ENCODE measurements at places on chromosomes 12 and 14.

DNA sequence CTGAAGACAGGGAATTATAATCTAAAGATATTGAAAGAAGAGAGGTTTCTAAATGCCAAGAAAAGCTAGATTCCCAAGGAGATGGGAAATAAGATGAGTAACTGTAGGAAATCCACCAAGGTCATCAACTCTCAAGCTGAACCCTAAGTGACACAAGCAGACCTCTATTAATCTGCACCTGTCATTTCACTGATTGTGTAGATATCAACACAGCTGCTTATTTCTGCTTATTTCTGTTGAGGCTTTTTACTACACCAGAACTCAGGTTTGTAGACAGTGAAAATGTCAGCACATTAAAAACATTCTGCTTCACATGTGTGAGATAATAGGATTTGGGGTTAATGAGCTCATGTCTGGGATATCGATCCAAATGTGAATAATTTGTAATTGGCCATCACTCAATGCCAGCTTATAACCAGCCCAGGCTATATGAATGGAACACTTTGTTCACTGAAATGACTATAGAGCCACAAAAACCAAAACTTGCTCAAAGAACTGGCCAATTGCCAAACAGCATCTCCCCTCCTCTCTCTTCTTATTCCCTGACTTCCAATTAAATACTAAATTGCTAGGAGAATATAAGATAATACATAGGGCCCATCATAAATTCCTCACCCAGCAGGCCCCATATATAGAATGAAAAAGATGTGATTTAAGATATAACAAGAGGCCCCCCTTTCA lies 188.7 kb upstream of the ARID2 start:
- no peak for DNase-seq

GRCh38 chr12:39902821-39903220 lies 203.1 kb downstream of the SLC2A13 start:
- DNase-seq, result no peak

DNA sequence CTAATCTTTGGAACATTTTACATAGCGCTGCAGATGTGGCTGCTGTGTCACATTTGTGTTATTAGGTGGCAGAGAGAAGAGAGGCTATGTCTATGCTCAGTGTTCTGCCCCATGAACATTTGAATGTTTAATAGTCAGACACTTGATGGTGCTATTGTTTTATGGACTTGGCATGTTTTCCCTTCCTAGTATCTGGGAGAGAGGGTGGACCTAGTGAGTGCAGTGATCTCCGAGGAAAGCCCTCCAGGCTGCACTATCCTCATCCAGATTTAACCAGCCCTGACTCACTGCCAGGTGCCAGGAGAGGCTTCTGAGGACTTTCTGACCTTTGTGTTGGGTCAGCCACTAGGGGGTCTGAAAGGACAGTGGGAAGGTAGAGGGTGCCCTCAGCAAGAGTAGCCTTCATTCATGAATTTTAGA lies 24.3 kb downstream of the ZFC3H1 start:
- DNase-seq, result no peak

GRCh38 chr12:131943389-131943788 lies 6.4 kb upstream of the EP400 start:
- no peak for DNase-seq

DNA sequence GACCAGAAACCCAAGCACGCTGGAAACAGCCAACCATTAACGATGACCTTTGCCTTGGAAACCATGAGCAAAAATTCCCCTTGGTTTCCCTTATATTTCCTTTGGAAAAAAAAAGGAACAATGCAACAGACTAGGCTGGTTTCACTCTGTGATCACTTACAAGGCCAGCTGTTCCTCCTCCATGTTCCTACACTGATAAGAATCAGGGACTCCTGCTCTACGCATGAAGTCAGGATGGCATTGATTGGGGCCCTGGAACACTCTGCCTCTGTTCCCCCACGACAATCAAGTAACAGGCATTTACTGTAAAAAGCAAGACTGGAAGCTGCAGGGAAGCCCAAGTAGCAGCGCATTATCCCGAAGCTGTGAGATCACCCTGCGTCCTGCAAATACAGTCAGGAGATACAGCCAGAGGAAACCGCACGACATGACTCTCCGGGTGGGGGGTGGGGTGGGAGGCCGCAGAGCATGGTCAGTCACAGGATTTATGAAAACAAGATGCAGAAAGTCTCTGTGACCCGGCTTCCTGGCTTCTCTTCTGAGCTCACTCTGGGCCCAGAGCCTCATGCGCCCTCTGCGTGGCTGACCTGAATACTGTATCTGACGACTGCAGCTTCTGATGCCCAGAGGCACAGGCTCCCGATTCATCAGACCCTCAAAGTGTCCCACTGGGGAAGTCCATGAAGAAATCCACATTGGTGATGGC lies 31.1 kb downstream of the SSH1 start:
- DNase-seq, result no peak

DNA sequence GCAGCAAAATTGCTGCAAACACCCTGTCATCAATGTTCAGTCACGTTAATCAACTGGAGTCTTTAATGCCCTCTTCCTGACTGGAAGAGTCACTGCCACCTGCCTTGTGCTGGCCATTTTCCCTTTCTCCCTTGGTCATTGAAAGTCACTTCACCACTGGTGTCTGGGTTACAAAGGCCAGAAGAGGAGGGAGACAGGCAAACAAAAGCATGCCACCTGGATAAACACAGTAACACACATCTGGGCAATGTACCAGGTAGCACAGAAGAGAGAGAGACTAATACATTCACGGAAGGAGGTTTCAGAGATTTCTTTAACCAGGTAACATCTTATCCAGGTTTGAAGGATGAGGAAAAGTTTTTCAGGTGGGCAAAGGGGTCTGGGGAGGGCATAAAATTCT lies 32.7 kb downstream of the GPHB5 start:
- no peak for DNase-seq

DNA sequence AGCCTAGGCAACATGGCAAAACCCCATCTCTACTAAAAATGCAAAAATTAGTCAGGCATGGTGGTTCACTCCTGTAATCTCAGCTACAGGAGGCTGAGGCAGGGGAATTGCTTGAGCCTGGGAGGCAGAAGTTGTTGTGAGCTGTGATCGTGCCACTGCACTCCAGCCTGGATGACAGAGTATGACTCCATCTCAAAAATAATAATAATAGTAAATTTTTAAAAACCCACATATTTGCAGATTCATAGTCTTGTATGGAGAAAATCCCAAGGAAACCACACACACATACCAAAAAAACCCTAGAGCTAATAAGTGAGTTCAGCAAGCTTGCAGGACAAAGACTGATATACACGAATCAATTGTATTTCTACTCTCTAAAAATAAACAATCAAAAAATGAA lies 19.0 kb upstream of the MTHFD1 start:
- DNase-seq, result no peak

DNA sequence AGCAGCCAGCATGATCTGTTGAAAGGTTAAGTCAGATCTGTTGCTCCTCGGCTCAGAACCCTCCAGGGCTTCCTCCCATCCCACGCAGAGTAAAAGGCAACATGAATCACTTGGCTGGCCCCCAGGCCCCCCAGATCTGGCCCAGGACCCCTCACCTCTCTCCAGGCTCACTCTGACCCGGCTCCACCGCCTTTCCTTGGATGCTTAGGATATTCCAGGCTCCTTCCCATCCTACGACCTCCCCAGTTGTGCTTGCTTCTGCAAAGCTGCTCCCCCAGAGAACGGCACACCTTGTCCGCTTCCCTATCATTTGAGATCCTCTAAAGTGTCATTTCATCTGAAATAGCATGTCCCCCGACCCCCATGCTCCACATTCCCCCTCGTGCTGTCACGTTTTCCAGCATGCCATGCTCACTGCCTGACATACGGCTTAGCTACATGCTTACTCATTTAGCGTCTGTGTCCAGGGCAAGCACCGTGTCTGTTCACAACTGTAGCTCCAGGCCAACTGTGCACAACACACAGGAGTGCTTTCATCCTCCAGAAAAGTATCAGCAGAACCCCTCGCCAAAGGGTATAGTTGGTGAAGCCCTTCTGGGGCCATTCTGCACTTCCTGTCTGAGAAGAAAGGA lies 33.6 kb upstream of the BDKRB2 start:
- no peak for DNase-seq

Measured in activated naive CD4-positive, alpha-beta T cell (primary cell).